ENCODE measurements at places on chromosomes 2 and 18.

GRCh38 chr2:182937870-182938269 is 71.4 kb upstream of the FRZB start:
- no peak for DNase-seq

DNA sequence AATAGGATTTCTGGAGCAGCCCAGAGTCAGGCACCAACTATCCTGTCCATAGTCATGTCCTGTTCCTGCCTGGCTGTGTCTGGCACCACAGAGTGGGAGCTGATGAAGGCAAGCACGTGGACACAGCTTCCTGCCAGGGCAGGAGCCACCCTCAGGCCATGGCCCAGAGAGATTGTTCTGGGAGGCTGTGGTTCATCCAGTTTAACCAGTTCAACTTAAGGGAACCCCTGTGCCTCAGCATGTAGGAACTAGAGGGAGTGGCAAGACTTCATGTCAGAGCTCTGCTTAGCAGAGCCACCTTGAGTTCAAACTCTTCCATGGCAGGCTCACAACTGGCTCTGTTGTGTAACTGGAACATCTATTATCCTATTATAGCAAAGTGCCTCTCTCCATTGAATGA is 73.2 kb upstream of the NCKAP5 start:
- DNase-seq: no peak

DNA sequence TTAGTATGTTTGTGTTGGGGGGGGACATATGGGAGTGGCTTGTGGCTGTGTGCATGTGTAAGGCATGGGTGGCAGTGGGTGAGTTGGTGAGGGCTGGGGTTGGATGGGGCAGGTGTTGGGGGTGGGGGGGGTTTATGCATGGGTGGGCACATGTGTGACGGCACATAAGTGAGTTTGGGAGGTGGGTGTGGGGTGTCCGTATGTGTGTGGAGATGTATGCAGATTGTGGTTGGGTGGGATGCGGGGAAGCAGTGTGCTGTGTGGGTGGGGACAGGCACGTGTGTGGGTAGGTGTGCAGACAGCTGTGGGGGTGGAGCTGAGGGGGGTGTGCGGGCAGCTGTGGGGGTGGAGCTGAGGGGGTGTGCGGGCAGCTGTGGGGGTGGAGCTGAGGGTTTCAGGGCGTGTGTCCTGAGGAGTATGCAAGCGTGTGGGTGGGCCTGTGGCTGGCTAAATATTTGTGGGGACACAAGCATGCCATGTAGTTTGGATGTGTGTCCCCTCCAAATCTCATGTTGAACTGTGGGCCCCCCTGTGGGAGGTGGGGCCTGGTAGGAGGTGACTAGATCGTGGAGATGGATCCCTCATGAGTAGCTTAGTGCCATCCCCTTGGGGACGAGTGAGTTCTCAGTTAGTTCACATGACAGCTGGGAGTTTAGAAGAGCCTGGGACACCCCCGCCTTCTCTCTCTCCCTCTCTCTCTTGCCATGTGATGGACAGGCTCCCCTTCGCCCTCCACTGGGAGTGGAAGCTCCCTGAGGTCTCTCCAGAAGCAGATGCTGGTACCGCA is 59.4 kb downstream of the ANKMY1 start:
- DNase-seq: no peak

- DNase-seq: no peak
Observed at GRCh38 chr18:74370115-74370514, 54.5 kb downstream of the C18orf63 start.

- DNase-seq: no peak
Observed at GRCh38 chr2:178191004-178191508, 3.3 kb upstream of the OSBPL6 start.

DNA sequence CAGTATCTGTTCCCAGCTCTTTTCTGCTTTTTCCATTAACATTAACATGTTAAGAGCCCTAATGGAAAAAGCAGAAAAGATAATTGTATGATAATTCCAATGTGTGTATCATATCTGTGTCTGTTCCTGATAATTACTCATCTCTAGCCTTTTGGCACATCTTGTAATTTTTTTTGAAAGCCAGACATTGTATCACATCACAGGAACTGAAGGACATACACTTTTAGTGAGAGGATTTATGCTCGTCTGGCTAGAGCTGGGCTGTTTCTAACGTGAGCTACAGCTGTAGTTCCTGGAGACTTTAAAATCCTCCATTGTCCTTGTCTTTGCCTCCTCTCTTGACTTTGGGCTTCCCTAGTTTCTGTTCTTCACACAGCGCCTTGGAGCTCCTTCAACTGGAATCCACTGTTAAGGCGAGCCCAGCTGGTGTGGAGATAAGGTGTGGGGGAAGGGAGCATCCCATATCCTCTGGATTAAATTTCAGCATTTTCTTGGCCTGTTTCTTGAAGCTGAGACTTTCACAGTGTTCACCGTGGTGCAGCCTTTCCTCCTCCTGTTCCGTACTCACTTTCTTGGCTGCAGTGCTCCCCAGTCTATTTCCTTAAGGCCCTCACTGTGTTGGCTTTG is 211.5 kb downstream of the GALR1 start:
- DNase-seq: peak; percentile 31

DNA sequence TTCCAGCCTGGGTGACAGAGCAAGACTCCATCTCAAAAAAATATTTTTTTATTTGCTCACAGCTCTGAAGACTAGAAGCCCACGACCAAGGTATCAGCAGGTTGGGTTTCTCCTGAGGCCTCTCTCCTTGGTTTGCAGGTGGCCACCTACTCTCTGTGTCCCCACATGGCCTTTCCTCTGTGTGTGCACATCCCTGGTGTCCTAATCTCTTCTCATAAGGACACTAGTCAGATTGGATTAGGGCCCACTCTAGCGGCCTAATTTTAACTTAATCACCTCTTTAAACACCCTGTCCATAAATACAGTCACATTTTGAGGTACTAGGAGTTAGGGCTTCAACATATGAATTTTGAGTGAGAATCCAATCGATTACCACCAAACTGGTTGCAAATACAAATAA is 2.0 kb upstream of the RAB3GAP1 start:
- no peak for DNase-seq

GRCh38 chr2:223981241-223981640 is 24.0 kb downstream of the MRPL44 start:
- no peak for DNase-seq

GRCh38 chr2:11254100-11254536 is 90.3 kb downstream of the ROCK2 start:
- no peak for DNase-seq

DNA sequence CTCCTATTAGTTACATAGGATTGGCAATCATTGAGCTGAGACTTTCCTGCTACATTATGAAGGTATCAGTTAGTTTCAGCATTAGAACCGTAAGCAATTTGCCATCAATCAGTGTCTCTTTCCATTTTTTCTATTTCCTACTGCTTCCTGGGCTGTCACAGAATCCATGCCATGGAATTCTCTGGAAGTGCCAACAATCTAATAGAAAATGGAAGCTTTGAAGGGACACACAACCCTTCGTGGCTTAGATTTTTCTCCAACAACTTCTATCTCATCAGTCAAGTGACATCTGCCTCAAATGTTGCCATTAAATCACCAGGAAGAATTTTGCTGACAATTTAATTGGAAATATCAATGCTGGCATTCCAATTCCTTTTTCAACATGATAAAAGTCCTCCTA is 183.5 kb upstream of the PARD3B start:
- DNase-seq: no peak

- DNase-seq: no peak
Observed at GRCh38 chr2:118095610-118096009, 7.3 kb downstream of the INSIG2 start.

DNA sequence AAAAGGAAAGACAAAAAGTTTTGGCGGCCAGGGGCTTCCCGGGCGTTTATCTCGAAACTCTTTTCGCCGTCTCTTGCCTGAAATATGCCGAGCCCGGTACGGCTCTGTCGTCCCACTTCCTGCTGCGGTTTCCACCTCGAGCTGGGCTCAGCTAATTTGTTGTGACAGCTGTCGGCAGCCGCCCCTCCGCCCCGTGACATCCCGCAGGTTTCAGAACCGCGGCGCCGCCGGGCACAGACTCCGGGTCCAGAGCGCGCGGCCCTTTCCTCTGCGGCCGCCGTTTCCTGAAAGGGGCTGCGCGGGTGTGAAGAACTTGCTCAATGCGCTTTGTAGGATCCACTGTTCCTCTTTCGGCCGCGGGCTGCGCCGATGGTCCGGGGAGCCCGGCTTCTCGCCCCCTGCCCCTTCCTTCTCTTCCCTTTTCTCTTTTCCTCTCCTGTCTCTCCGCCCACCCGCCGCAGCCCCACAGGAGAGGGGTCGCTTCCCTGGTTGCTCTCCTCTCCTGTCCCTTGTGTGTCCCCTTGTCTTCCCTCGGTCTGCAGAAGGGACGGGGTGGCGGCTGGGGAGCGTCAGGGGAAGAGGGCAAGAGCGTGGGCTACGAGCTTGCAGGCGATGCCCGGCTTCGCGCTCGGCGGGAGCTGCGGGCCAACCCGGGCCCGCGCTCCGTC is 648 bp downstream of the ARID5A start:
- DNase-seq: peak; percentile 66

GRCh38 chr18:22689712-22690111 is 243.4 kb upstream of the RBBP8 start:
- DNase-seq: no peak

DNA sequence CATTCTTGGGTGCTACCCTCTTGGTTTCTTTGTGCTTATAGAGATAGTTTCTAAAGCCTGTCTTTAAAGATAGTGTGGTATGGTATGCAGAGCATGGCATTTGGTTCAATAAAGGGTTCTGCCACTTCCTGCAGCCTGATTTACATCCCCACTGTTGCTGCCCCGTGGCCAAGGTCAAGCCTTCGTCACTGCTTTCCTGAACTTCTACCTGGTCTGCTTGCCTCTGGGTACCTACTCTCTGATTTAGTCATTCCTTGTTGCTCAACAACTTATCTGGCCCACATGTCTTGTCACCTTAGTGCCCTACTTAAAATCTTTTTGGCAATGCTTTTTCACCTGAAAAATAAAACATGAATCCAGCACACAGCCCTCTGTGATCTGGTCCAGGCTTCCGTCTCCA is 352.9 kb downstream of the LPIN1 start:
- DNase-seq: no peak

DNA sequence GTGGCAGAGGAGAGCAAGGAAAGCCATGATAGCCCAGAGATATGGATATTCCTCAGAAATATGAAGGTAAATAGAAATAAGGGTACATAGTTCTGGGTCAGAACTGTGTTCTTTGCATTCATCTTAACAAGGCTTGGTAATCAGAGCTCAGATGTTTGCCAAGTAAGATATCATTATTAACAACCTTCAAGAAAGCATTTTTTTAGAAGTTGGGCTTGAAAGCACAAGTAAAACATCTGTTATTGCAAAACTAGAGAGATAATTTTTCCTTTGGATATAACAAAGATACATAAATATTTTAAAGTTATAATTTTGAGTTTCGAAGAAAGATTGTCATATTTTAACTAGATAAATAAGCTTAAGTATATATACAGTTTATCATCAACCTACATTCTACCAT is 171.4 kb downstream of the ZNF804A start:
- no peak for DNase-seq

DNA sequence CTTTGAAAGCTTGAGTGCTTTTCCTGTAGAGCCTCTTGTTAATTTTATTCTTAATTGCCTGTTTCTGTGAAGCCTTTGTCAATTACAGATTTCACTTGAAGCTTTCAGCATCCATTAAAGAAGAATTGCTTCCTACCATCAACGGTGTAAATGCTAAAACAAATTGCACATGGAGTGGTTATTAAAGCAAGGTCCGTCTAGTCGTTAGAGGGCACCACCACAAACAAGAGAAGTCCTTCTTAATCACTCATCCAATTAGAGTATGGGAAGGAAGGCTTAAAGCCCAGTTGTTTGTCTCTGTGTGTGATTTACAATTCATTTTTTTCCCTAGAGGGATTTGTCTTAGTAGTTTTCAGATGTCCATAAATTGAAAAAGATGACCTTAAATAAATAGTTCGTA is 1.6 kb downstream of the KCNJ3 start:
- DNase-seq: no peak

DNA sequence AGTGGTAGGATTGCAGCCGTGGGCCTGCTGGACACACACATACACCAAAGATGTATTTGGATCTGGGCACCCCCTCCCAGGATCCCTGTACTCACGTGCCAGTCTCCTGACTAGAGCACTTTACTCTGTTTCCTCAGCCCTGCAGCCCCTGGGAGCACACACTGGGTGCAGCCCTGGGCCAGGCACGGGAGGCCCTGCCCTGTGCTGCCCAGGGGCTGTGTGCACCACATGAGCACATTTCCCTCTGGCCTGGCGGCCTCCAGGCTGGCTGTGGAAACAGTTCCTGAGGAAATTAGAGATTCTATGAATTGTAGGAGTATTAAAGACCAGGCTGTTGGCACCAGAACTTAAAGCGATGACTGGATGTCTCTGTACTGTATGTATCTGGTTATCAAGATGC is 45.4 kb downstream of the BCL2L11 start:
- no peak for DNase-seq

- DNase-seq: no peak
Observed at GRCh38 chr2:48233005-48233404, 296.9 kb upstream of the STON1 start.

GRCh38 chr2:1652034-1652790 is 92.1 kb downstream of the PXDN start:
- DNase-seq: peak; percentile 28

GRCh38 chr2:167209784-167210183 is 321.5 kb downstream of the XIRP2 start:
- no peak for DNase-seq

GRCh38 chr2:95721726-95722125 is 129.9 kb downstream of the TRIM43 start:
- no peak for DNase-seq

- DNase-seq: peak; percentile 74
Observed at GRCh38 chr2:28390241-28390745, 2.4 kb upstream of the FOSL2 start.

- peak; percentile 81 for DNase-seq
Observed at GRCh38 chr2:128282246-128282975, 36.3 kb downstream of the HS6ST1 start.

GRCh38 chr2:105102963-105103421 is 65.1 kb downstream of the MRPS9 start:
- no peak for DNase-seq

DNA sequence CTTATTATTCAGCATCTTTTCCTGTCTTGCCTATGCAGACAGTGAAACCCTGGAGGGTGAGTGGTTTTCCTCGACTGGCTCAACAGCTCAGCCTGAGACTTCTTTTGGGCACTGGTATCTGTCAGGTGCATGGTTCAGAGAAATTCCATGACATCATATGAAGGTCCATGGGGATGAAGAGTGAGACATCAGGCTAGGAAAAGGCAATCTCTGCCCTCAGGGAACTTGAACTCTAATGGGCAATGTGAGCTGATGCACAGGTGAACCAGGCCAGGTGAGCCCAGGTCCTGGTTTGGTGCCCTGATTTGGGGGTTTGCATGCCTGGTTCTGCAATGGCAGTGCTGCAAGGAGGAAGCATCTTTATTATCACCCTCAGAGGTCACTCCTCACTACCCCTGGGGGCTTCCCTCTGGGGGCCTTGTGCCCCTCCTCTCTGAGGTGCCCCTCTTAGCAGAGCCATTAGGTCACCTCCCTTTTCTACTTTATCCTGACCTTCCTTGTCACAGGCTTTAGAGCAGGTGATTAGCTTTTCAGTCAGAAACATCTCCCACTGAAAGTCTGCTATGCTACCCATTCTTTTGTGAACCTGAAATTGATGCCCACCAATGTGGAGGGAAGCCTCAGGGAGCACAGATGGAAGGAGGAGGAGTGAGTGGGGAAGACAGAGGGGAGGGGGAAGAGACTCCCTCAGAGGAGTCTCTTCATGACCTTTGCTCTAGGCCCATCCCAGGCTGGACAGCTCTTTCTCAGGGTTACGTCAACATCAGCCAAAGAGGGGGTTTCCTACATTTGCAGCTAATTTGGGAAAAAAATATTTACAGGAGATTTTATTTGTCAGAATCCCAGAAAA is 47.3 kb downstream of the MERTK start:
- DNase-seq: no peak

Measured in left lung (tissue), 14 donors.